Stimulated activated CD4-positive, alpha-beta T cell treated with anti-CD3 and anti-CD28 coated beads, Interleukin-4, amount 100 ng/mL, for 48 hours (primary cell): ENCODE measurements at places on chromosomes 13 and 19.

DNA sequence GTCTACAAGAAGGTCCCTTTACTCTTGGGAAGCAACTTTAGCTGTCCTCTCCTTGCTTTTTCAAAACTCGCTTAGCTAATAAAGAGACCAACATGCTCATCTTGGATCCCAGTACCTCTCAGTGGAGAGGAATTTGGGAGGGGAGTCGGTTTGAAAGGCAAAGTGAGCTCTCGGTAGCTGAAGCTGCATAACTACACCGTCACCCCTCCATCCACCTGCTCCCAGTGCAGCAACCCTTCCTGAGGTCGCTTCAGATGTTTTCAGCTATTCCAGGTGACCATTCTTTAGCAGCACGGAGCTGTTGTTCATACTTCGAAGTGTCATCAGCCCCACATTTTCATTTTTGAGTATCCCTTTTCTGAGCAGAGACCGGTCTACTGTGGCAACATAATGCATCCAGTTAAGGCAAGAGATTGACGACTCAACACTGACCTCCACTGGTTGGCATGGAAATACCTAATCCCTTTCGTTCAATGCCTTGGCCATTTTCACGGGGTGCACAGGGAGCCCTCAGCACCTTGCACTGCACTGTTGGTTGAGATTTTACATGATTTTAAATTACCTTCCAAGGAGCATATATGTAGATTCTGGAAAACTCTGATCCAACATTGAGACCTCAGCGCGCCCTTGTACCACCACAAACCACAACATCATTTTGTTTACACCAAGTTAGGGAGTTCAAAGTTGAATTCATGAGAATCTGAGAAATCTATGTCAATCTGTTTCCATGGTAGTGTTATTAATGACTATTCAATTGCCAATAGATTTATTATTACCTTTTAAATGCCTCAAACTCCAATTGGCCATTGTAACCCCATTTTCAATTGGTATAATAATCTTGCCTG, 42.2 kb downstream of the DLEU7 start:
- peak; percentile 46 for DNase-seq

- DNase-seq: no peak
These were observed 423.4 kb downstream of the ITGBL1 start for GRCh38 chr13:101875717-101876393.

GRCh38 chr13:61215601-61216000, 200.0 kb downstream of the PCDH20 start:
- no peak for DNase-seq

GRCh38 chr13:67258482-67258881, 28.3 kb upstream of the PCDH9 start:
- DNase-seq: no peak

GRCh38 chr13:50691681-50692263, 151.7 kb downstream of the DLEU7 start:
- no peak for DNase-seq

DNA sequence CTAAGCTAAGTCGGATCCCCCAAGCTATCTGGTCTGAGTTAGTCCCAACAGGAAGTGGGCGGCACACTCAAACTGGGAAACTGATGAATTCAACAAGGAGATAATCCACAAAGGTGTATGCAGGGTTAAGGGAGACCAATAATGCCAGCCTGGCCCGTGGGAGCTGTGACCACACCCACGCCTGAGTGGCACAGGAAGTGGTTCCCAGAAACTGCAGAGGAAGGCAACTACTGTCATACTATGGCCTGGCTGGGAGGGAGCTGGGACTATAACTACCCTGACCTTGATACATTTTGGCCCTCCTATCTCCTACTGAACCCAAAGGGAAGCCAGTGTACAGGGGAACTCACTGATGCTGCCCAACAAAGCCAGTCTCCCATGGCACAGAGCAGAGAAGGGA, 85.5 kb upstream of the TDRD3 start:
- no peak for DNase-seq

- DNase-seq: no peak
These were observed 39.3 kb downstream of the TGDS start for GRCh38 chr13:94556621-94557020.

GRCh38 chr13:19117913-19118739, 63.5 kb downstream of the TUBA3C start:
- no peak for DNase-seq

DNA sequence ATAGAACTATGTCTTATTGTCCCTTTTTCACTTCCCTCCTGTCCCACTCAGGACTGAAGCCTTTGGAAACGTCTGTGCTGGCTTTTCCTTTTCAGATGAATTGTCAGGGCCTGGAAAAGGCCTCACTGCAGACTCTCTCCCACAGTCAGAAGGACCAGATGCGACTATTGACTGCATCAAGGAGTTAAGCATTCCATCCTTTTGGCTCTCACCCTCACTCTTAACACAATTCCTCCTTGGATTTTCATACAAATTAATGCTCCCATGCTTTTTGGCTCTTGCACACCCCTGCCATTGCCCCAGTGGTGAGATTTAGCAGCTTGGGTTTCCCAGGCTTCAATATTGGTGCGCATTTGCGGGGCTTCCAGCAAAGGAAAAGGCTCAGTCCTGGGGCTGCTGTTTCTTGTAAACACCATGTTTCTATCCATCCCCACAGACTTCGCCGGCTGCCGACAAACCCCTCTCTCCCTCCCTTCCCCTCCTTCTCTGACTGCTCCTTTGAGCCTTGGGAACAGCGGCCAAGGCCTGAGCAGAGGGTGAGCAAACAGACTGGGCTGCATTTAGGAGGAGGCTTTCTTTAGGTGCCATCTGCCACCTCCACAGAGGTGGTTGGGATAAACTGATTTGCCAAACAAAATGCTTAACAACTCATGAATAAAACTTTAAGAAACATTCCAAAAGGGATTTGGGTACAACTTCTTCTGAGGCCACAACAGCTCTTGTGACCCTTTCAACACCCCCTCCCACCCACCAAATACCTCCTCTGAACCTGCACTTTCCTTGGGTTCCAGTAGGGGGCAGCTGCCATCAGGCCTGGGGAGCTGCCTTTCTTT, 48.6 kb upstream of the PCDH8 start:
- DNase-seq: no peak

DNA sequence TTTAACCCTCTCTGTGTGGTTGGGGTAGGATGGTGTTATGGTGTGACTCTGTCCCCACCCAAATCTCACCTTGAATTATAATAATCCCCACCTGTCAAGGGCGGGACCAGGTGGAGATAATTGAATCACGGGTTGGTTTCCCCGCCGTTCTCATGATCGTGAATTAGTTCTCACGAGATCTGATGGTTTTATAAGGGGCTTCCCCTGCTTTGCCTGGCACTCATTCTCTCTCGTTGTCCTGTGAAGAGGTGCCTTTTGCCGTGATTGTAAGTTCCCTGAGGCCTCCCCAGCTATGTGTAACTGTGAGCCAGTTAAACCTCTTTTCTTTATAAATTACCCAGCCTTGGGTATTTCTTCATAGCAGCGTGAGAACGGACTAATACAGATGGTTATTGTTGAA, 68.8 kb downstream of the ARHGEF7 start:
- DNase-seq: no peak

DNA sequence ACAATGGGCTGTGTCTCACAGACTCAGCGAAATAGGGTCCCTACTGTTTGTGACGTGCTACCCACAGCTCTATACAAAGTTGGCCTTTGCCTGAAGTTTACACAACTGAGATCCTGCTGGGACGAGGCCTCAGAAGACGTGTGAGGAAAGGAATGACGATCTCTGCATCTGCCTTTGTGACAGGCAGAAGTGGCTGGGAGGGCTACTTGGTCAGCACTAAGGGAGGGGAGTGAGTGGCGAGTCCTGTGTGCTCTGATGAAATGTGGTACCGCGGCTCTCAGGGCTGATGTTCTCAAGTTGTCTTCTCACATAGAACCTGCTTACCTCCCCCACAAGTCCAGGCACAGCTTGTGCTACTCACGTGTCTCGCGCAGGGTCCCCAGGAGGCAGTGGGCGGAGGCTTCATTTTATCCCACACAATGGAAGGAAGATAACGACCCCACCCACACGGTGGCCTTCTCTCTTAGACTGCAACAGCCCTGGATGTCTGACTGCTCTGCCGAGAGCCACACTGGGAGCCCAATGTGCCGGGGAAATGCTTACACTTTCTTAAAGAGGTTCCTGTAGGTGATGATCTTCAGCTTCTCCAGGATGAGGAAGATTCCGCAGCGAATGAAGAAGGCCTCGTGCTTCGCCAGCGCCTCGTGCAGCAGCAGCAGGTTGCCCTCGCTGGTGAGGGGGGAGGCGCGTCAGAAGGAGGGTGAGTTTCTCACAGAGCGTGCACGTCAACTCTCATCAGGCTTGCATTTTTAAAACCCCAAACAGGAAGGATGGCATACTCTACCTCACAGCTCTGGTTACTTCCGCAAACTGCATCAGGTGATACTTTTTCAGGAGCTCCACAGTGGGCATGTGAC, 21.2 kb downstream of the PROZ start:
- no peak for DNase-seq

GRCh38 chr19:33000510-33000909, 28.5 kb downstream of the FAAP24 start:
- no peak for DNase-seq

GRCh38 chr13:108494991-108495645, 134.3 kb upstream of the MYO16 start:
- no peak for DNase-seq

GRCh38 chr13:74325106-74325505, 190.9 kb upstream of the KLF12 start:
- DNase-seq: no peak

- no peak for DNase-seq
These were observed 50.2 kb downstream of the MTMR6 start for GRCh38 chr13:25237083-25237482.

GRCh38 chr13:48096670-48097069, 1.8 kb upstream of the MED4 start:
- DNase-seq: no peak

DNA sequence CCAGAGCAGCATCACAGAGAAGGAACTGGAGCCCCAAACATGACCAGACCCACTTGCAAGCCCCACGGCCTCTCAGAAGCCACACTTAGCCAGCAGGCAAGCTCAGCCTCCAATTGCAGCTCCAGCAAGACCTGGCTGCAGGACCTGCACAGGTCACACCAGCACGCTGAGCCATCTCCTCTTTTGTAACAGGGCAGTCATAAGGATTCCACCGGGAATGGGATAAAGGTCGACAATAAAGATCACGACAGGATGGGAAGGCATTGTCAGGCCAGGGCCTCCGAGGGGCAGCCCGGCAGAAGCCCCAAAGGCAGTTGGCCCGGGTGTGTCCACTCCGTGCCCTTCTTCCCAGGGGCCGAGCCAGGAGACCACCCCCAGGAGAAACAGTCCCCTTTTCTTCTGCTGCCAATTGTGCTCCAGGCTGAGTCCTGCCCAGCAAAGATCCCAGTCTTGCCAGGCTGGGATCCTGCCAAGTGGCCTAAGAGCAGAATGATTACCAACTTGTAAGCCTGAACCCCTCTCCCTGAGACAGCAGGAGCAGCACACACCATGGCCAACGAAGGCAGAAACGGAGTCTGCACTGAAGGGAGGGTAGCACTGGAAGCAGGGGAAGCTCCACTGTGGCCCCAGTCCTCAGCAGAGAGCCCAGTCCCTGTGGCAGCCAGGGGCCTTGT, 12.5 kb downstream of the PEPD start:
- DNase-seq: no peak

- no peak for DNase-seq
These were observed 1.5 kb downstream of the FUT1 start for GRCh38 chr19:48750771-48751504.

- DNase-seq: no peak
These were observed 43.2 kb upstream of the ERICH6B start for GRCh38 chr13:45658586-45659235.
